Stimulated activated CD8-positive, alpha-beta memory T cell treated with anti-CD3 and anti-CD28 coated beads, Interleukin-15, amount 100 ng/mL, for 24 hours (primary cell): ENCODE measurements at places on chromosomes 3 and 15.

DNA sequence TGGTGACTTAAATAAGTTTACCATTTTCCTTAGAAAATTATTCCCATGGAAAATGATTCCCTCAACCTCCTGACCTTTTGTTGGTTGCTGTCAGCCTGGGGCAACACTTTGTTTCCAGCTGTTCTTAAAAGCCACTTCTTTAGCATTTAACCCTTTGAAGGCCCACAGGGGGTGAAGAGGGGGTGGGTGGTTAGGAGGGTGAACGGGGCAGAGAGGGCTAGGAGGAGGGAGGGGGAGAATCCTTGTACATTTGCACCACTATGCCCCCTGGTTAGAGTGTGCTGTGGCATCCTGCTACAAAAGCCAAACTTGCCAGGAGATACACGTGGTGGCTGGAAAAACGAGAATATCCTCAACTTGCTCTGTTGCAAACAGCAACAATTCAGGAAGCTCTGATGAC is 273.2 kb upstream of the RGMA start:
- no peak for DNase-seq

DNA sequence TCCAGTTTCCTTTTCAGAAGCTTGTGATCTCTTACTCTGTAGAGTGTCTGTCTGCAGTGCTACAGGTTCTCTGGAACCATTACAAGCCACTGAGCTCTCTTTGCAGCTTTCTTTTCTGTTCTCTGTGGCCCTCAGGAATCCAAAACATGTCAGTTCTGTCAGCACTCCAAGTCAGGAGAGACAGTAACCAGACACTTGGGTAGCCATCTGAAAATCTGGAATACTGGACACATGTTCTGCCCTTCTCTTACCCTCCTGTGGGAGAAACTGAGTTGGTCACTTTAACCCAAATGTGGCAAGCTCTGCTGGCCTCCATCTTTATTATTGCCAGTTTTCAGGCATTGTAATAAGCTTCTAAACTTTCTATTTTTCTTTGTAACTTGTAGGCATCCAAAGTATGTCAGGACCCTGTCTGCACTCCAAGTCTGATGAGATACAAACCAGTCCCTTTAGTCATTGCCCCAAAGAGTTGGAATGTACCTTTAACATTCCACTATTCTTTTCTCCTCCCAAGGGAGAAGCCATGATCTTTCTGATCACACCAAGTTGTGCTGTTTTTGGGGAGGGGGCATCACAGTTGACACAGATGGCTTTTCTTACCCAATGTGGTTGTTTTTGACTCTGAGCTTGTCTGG is 183.7 kb downstream of the DPH6 start:
- no peak for DNase-seq

DNA sequence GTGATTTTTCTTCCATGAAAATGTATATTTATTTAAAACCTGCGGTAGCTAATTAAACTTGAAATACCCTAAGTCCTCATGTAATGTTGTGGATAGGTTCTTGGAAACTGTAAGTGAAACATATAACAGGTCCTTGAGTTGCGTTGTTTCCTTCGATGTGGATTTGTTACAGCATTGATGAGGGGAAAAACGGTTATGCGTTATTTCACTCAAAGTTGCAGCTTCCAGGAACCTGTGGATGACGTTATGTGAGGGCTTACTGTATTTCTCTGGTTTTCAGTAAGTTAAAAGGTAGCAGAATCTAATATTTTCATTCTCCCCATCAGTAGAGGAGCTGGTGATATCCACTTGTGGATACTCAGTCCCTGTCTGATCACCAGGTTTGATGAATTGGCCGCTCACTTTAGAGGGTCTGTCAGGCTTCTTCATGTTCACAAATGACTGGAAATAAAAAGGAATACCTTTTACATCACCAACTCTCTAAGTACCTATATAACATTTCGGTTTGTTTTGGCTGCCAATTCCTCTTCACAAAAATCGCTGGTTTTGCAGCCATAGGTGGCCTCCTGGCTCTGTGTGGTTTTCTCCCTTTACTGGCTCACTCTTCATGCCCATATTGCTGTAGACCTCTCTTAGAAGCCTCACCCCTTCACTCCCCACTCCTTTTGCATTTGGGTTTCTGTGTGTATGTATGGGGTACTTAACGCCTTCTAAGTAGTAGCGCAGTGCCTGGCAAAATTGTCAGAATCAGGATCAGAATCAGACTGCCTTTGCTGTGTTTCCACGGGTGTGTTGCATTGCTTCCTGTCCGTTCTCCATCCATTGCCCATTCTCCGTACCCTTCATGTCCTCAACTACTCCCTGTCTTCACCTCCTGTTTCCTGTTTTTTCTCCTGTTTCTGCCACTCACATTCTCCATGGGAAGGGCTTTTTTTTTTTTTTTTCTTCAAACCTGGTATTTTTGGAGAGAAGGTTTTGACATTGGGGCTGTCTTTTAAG is 112.6 kb downstream of the FNDC3B start:
- no peak for DNase-seq

GRCh38 chr15:63353887-63354286 is 27.8 kb downstream of the CA12 start:
- DNase-seq, result no peak

GRCh38 chr15:78103406-78104118 is 11.2 kb downstream of the SH2D7 start:
- no peak for DNase-seq

DNA sequence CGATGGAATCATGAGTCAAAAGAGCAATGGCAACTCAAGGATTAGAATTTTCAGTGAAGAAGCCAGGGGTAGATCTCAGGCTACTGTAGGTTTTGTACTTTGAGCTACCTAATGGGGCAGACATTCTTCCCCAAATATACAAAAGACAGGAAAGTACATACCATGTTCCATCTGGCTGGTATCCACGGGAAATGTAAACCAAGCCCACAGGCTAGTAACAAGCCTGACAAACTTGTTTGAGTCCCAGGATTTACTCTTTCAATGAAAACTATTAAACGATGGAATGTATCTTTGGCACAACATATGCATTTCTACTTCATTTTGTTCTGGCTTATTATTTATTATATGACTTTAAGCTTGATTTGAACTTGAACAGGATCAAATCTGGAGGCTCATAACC is 44.2 kb upstream of the GOLIM4 start:
- DNase-seq, result no peak

DNA sequence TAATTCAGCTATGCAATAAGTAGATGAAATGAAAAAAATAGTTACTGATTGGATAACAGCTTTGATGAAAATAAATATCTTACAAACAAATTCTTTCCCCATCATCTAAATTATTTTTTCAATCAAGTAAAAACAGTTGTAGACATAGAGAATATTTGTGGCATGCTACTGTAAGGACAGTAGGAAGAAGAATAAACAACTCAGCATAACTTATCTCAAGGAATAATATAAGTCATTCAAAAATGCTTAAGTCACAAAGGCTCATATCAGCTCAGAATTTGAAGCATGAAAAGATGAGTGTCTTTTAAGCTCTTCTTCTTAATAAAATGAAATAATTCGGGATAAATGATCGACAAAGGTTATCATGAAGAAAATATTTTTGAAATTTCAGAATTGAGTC is 1029.0 kb downstream of the ROBO1 start:
- DNase-seq, result no peak

- DNase-seq, result no peak
Measured at GRCh38 chr3:171654809-171655208, 155.5 kb downstream of the PLD1 start.

GRCh38 chr3:17811646-17812045 is 69.2 kb upstream of the TBC1D5 start:
- DNase-seq, result no peak

DNA sequence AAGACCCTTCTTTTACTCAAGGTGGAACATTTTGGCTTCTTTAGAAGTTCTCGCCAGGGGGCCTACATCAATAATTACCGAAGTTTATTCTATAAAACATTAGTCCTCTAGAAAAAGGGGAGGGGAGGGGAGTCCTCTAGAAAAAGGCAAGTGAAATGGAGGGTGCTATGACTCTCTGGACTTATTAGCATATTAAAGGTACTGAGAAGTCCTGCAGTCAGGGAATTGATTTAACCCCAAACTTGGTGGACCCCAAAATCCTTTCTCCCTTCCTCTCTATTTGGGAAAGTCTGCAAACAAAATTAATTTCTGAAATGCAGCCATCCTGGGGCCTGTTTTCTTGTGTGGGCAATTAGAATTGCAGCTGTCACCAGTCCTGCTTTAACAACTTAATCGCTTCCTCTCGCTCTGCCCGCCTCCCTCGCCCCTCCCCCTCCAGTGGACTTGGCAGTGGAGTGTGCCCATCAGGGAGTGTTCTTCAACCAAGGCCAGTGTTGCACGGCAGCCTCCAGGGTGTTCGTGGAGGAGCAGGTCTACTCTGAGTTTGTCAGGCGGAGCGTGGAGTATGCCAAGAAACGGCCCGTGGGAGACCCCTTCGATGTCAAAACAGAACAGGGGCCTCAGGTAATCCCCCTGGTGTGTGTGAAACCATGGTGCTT is 18.9 kb upstream of the LRRK1 start:
- no peak for DNase-seq

DNA sequence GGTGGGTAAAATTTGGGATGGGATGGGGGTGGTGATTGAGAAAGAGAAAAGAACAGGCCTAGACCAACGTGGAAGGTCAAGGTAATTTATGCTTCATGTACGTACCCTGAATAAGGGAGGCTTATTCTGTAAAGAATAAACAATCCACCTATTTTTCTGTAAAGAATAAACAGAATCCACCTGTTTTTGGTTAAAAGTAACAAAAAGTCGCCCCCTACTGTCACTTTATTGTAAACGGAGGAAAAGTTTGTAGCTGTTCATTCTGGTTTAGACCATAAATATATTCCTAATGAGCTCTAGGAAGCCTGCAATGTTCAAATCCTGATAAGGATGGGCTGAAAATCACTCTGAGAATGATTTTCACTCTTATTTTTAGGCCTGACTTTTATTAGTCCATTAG is 23.5 kb upstream of the SQOR start:
- no peak for DNase-seq

- DNase-seq, result no peak
Measured at GRCh38 chr3:119359476-119360326, 65.5 kb downstream of the ARHGAP31 start.

GRCh38 chr3:42841332-42841731 is 32.1 kb downstream of the ACKR2 start:
- no peak for DNase-seq

GRCh38 chr15:39180030-39180429 is 400.8 kb upstream of the THBS1 start:
- DNase-seq, result no peak

GRCh38 chr3:154794391-154794790 is 285.7 kb upstream of the MME start:
- DNase-seq, result no peak

DNA sequence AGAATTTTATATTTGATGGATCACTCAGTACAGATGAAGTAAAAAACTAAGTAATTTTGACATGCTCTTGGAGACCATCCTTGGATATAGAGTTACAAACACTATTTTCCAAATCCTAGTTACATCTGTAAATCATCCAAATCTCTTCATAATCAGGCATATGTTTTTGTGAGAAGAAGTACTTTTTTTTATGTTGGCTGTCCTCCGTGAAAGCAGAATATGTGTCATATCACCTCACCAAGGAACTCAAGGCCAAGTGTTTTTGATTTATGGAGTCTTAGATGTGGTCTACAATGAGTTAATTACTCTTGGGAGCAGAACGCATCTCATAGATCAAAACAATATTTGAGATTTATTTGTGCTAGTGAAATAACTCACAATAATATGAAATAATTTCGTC is 416.5 kb upstream of the TGFBR2 start:
- no peak for DNase-seq

- DNase-seq, result no peak
Measured at GRCh38 chr15:70767667-70768066, 4.3 kb upstream of the UACA start.

DNA sequence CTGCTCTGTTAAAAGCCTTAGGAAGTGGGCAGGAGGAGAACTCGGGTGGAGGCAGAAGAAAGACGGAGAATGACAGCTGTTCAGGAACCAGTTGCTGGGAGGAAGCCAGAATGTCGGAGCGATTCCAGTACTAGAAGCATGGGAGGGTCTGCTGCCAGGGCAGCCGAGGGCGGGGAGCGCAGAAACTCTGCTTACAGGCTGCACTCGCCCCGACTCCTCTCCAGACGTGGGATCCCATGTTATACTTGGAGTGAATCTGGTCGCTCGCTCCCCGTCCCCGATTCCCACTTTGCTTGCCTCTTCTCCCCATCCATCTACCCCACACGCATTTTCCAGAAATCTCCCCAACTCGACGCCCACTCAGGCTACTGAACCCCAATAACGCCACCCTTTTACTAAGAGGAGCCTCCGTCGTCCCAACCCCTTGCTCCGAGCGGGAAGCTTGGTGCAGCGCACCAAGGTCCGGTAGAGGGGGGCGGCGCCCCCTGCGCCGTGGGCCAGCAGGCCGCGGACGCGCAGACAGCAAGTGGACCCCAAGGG is 665 bp downstream of the GATM start:
- no peak for DNase-seq

- no peak for DNase-seq
Measured at GRCh38 chr3:16999871-17000270, 115.1 kb downstream of the PLCL2 start.

GRCh38 chr3:100782906-100783305 is 73.6 kb downstream of the TFG start:
- DNase-seq, result no peak

DNA sequence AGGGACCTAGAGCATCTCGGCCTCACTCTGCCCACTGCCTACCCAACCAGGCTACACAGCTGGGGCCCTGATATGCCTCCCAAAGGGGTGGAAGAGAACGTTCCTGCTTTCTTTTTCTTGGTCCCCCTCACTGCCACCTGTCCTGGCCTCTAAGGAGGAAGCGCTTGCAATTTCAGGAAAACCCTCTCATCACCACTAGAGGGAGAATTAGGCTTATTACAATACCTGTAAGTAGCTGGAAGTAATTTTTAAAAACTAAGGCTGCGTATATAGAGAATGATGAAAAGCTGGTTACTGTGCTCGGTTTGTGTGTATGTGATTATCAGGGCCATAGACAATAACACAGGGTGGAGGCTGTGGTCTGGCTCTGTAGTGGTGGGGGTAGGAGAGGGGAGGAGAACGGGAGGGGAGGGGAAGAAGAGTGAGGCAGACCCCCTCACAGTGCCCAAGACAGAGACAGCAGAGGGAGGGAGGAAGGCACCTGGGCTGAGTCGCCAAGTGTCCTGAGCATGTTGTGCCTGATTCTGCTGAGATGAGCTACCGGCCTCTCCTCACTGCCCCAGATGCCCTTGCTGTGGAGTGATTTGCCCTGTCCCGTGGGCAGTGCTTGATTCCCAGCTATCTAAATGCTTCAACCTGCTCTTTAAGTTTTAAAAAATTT is 3.3 kb downstream of the GABRG3 start:
- DNase-seq, result no peak

- no peak for DNase-seq
Measured at GRCh38 chr3:13014755-13015285, 58.4 kb downstream of the IQSEC1 start.

DNA sequence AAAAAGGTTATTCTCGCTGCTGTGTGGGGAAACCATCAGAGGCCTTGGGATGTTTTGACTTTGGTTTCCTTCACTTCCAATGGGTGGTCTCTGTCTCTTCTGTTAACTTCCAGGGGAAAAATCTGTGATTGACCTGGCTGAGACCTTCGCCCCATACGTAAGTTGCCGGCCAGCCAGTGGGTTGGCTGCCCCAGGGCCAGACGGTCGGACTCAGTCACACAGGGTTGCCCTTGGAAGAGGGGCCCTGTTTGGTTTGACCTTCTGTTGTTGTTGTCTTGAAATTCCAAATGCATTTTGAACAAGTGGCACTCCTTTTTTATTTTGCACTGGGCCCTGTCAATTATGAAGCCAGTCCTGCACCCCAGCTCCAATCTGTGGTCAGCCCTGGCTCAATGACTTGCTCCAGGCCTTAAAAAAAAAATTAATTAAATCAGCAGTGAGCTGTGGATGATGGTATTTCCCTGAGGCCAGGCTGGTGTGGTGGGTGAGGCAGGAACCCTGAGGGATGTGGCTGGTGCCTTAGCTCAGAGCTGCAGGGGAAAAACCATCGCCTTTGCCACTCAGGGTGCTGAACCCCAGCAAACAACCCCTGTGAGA is 4.5 kb downstream of the FAM107A start:
- DNase-seq, result no peak
